ENCODE measurements at places on chromosomes 13 and 19.

GRCh38 chr13:99307247-99307646, at the start of gene GPR183:
Gene GPR183, minus strand, starts transcription at chr13:99307399. Its CDS starts 11,254 bp downstream, at chr13:99296145.
- no peak for DNase-seq

DNA sequence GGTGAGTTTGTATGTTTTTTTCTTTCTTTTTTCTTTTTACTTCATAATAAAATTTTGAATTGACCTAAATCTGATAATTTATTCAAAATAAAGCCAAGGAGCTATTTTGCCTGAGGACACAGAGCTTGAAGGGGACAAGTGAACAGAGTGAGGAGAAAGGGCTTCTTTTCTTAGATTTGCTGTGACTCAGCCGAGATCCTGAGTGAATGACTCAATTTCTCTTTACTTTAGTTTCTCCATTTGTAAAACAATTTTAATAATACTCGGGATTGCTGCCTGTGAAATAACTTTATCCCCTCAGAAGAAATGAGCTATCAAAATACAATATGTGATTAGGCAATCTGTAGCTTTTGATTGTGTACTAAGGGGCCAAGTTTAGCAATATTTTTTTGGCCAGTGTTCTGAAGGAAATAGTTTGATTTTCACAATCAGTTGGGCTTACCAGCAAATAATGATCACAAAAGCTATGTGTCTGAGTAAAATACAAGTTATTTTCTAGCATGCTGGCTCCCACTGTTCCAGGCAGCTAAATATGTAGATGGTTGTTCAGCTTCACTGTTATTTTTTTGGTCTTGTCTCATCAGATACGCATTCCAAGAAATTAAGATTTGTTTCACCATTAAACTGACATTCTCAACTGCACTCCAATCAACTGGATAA, 437.5 kb downstream of the FGF9 start:
- no peak for DNase-seq

DNA sequence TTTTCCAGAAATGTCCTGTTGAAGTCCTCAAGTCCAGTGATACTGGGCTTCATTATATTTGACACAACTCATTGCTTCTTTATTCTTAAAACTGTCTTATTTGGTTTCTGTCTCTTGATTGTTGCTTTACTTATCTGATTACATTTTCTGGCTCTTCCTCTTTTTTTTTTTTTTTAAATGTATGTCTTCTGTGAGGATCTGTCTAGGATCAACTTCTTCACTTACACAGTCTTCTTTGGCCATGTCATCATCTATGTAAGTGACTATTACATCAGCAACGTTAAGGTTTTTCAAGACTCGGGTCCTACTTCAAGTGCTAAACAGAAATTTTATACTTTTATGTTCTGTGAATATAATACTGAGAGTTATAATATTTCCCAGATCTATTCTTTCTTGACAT, 162.1 kb downstream of the PDS5B start:
- DNase-seq: no peak

DNA sequence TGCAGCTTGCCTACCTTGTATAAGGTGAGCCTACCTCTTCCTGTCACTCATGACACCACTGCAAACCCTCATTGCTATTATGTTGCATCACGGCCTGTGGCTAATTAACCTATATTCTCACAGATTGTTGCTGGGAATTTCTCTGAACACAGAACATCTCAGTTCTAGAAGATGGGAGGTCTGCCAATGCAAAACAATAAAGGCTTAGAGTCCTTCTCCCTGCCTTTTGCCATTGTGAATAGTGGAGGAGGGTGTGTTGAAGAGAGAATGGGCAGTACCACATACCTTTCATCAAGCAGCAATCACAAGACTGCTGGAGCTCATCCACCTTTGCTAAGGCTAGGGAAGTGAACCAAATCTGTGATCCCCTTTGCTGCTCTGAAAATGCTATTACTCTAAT, 34.4 kb downstream of the WDFY2 start:
- no peak for DNase-seq

All from smooth muscle cell of the brain vasculature (primary cell).